ENCODE measurements at places on chromosomes 6 and 20. TPM values are rescaled to one million over a fixed set of nuclear protein-coding genes. Genes with fewer than 3 reads are reported as not detected.

The CTCFL gene
- 0.05 TPM for total RNA-seq

The OLIG3 gene
- total RNA-seq: not detected

The LHFPL5 gene
- not detected for total RNA-seq

DNA sequence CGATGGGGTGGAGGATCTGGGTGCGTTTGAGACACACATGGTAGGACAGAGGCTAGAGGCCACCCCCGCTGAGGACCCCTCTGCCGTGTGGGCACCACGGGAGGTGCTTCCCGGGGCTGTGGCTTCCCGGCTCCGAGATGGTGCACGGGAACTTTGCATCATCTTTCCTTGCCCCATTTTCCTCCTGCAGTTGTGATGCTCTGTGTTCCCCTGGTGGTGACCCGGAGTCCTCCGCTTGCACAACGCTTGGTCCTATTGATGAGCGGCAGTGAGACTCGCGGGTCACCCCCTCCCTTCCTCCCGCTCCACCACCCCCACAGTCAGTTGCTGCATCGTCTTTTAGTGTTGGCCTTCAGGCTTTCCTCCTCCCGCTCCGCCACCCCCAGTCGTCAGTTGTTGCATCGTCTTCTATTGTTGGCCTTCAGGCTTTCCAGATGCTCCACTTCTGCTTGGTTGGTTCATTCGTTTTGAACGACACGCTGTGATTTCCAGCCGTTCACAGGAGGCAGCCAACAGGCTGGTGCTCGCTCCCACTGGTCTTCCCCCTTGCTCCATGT lies 37.3 kb downstream of the PYGB start:
- peaks cover 23% of the 10 kb centered on the region for H3K36me3 ChIP-seq
- no peak overlapping the region for H3K4me3 ChIP-seq
- no peaks in the 10 kb centered on the region for H3K27me3 ChIP-seq
- H3K27ac ChIP-seq: no peak overlapping the region

DNA sequence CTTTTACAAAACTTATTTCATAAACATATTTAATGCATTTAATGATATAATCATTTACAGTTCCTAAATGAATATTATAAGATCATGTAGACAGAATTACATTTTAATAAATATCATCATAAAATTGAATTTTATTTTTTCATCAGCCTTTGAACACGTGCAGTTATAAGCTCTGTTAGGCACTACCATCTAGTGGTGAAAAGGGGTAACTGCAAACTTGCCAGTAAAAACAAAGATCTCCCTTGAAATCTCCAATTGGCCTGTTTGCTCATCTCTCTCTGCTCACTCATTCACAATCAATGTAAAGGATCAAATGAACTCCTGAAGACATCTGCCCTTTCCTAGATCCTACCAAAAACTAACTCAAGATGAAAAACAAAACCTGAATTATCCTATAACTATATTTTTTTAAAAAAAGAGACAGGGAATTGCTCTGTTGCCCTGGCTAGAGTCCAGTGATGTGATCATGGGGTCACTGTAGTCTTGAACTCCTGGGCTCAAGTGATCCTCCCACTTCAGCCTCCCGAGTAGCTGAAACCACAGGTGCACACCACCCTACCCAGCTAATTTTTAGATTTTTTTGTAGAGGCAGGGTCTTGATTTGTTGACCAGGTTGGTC lies 31.7 kb downstream of the SAMHD1 start:
- H3K27me3 ChIP-seq: no peaks in the 10 kb centered on the region
- H3K36me3 ChIP-seq: no peaks in the 10 kb centered on the region
- no peak overlapping the region for H3K27ac ChIP-seq
- DNase-seq: peak; percentile 53

GRCh38 chr20:45948261-45948733 lies 13.8 kb downstream of the PCIF1 start:
- DNase-seq: no peak
- no peak overlapping the region for H3K27ac ChIP-seq
- no peak overlapping the region for H3K4me3 ChIP-seq
- no peaks in the 10 kb centered on the region for H3K4me1 ChIP-seq
- peaks cover 5% of the 10 kb centered on the region for H3K36me3 ChIP-seq

DNA sequence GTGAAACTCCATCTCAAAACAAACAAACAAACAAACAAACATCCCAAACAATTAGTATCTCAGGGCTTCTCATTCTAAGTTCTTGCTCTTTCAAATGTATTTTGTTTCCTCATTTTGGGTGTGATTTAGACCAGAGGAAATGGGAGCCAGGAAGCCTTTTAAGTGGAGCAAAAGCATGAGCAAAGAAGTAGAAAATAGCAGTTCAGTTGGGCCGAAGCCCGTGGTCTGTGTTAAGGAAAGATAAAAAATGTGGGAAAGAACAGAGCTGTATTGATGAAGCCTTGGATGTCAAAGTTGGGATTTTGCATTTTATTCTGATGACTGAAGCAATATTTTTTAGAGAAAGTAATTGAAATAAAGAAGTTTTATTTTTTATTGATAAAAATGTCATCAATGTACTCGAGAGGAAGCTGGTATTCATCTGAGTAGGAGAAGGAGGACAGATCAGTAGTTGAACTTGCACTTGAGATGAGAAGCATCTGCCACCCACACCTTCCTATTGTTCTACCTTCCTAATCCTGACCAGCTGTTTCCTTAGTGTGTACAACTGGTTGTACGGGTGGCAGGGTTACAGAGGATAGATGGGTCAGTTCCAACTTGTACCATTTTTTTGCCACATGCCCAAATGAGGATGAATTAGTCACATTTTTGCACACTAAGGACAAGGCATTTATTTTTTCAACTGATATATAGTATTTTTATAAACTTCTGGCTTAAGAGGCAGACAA lies 56.1 kb downstream of the KIAA0408 start:
- H3K36me3 ChIP-seq: no peaks in the 10 kb centered on the region
- no peaks in the 10 kb centered on the region for H3K4me1 ChIP-seq
- H3K4me3 ChIP-seq: no peak overlapping the region
- DNase-seq: no peak
- H3K27me3 ChIP-seq: no peaks in the 10 kb centered on the region
- H3K27ac ChIP-seq: no peak overlapping the region

GRCh38 chr6:63859528-63859927 lies 223.9 kb downstream of the PHF3 start:
- no peak overlapping the region for H3K4me3 ChIP-seq
- H3K4me1 ChIP-seq: no peaks in the 10 kb centered on the region
- no peak overlapping the region for H3K27ac ChIP-seq

DNA sequence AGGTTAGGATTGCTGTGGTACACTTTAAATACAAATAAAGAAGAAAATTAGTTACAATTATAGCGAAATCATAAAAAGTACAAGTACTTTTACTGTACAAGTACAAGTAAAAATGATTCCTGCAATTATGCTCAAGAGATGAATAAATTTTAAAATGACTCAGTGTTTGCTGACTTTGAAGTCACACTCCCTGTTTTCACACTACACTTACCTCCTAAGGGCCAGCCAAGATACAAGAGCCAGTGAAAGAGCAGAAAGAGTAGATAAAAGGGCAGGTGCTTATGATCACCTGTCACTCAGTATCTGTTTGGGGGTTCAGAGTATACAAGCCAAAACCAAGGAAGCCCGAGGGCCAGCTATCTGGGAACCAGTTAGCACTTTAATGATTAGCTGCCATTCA lies 41.0 kb upstream of the COL21A1 start:
- H3K4me3 ChIP-seq: no peak overlapping the region
- no peaks in the 10 kb centered on the region for H3K27me3 ChIP-seq
- no peaks in the 10 kb centered on the region for H3K36me3 ChIP-seq
- no peak for DNase-seq
- H3K4me1 ChIP-seq: peaks cover 5% of the 10 kb centered on the region

DNA sequence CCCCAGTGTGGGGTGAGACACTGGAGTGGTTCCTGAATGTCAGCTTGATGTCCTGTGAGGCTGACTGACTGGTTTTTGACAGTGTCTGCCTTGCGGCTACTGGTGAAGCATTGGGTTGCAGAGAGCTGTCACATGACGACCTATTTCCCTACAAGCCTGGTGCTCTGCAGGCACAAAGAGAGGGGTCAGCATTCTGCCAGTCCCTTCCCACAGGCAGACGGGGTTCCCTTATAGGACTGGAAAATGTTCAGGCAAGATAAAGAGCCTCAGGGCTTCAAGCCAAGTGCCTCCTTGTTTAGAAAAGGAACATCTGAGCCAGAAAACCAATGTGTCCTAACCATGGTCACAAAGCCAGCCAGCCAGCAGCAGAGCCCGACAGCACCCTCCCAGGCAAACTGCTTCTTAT lies 11.0 kb downstream of the LY86 start:
- H3K27me3 ChIP-seq: peaks cover 4% of the 10 kb centered on the region
- no peaks in the 10 kb centered on the region for H3K36me3 ChIP-seq
- no peak overlapping the region for H3K4me3 ChIP-seq
- no peak for DNase-seq
- no peaks in the 10 kb centered on the region for H3K4me1 ChIP-seq
- no peak overlapping the region for H3K27ac ChIP-seq
